ENCODE measurements at places on chromosomes 5 and 9.

DNA sequence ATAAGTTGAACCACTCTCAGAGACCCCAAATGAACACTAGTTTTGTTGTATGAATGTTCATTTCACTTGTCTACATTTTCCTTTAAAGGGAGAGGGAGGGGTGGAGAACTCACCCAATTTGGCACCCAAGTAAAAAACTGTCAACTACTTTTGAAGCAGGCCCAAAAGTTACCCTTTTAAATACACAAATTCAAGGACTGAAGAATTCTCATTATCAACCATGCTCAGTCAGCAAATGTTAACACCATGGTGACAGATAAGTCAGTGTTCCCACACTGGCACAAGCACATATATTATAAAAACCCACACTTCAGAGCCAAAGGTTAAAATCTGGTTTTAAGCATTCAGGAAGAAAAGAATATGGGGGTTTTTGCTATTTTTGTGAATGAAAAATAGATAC, 31.6 kb downstream of the CSNK1A1 start:
- no peak for DNase-seq

DNA sequence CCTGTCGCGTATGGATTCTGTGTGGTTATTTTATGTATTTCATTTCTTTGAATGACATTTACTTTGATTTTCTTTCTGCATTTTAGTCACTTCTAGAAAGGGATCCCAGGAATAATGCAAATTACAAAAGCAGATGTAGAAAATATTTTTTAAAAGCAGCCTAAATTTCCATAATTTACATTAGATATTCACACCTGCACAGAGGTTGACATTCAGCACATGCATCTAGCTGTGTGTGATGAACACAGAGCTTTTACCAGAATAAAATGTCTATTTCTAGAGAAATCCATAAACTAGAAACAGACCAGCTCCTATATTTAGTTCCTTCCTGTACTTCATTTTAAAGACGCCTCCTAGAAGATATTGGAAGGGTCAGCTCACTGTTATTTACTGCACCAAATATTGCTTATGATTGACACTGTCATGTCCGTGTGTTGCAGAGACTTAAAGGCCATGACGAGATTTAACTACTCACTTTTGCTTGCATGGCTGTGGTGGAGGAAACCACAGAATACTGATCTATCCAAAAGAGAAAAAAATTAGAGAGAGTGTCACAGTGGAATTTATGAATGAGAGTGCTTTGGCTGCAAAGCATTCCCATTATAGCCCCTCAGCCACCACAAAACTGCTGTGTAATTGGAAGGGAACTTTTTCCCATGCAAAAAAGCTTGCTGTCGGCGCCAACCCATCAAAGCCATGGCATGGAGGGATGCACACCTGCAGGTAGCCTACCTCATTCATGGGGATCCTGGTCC, 58.1 kb downstream of the EBF1 start:
- DNase-seq = no peak

DNA sequence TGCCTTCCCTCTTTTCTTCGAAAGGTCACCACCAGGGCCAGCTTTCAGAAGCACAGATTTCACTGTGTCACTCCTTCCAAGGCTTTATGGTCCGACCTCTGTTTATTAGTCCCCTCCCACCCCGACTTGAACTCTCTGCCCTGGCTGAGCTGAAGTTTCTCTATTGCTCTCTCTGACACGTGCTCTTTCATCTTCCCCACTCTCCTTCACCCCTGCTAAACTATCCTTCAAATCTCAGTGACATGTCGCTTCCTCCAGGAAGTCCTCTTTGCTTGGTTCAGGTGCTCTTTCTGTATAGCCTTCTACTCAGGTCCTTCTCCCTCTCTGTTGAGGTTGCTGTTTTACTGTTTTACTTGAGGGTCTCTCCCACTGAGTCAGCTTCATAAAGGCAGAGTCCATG, 64.4 kb downstream of the ARHGEF37 start:
- DNase-seq = no peak

- no peak for DNase-seq
Observed at GRCh38 chr5:126508962-126509279, 85.7 kb downstream of the GRAMD2B start.

DNA sequence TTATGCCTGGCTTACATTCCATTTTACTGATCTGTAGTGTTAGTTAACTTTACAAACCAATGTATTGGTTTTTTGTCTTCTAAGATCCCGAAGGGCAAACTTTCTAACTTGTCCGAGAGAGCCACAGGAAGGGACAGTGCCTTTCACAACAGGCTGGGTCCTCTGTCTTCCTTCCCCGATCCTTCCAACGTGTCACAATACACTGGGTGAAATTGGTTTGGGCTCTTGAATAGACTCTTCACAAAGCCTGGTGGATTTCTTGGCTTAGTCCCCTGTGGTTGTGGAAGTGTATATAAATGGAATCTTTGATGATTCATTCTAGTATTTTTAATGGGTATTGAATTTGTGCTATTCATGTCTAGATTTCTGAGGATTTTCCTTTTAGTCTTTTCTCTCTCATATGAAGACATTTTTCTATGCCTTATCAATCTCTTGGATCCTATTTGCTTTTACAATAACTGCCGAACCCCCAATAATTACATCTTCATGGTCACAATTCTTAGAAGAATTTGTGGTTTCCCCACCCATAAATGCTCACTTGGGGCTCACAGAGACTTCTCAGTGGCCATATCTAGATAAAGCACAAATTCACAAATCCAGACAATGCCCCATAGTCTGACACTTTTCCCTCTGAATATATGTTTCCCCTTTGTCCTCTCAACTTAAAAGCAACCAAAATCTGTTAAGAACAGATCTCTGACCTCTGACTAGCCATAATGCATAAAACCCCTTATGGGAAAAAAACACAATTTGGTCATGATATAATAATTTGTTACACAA, 107.7 kb downstream of the MTRR start:
- DNase-seq = no peak

- DNase-seq = no peak
Observed at GRCh38 chr5:95704150-95704549, 21.4 kb upstream of the SPATA9 start.

GRCh38 chr5:61148515-61148914, 13.8 kb downstream of the SMIM15 start:
- no peak for DNase-seq
